ENCODE measurements at places on chromosomes 12 and 14. TPM values are rescaled to one million over a fixed set of nuclear protein-coding genes. Genes with fewer than 3 reads are reported as not detected.

GRCh38 chr14:22939684-22940083 lies 10.5 kb upstream of the PRMT5 start:
- H3K4me1 ChIP-seq: no peaks in the 10 kb centered on the region
- no peak overlapping the region for H3K4me3 ChIP-seq
- H3K27me3 ChIP-seq: no peaks in the 10 kb centered on the region
- no peak overlapping the region for H3K27ac ChIP-seq
- no peak for DNase-seq

DNA sequence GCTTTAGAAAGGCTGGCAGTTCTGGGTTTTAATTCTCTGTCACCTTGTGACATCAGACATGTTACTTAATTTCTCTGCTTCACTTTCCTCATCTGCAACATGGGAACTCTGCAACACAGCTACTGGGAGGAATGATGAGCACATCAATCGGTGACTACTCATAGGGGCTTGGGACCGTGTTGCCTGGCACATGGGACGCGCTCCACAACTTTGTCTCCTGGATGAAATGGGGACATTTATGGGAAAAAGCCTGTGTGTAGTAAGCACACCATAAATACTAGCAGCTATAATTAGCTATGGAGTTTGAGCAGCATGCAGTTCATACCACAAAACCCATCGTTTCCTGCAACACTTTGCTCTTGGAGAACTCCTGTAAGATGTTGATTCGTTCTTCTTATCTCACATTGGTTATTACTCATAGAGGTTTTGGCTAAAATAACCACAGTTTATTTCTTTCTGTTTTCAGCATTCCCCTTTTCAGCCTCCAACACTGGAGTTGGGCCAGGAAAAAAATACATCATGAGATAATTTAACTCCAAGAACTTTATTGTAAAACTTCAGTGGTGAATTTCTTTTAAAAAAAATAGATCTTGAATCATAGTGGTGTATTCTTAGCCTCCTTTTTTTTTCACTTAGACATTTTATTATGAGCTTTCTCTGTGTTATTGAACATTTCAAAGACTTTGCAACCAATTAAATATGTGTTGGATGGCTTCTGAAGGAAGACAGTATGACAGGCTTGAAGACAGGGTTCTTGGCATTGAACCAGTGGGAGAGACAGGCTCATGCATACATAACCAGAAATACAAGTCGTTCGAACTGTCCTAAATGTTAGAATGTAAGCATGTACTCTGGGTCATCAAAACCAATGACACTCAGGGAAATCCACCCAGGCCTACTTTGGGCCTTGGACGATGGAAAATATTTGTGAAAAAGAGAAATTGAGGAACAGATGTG lies 72.7 kb downstream of the RIN3 start:
- DNase-seq: peak; percentile 63
- no peaks in the 10 kb centered on the region for H3K36me3 ChIP-seq
- H3K4me1 ChIP-seq: peaks cover 90% of the 10 kb centered on the region
- H3K27ac ChIP-seq: peak overlapping the region; percentile 70
- H3K27me3 ChIP-seq: no peaks in the 10 kb centered on the region

GRCh38 chr12:61871485-61871810 lies 388.8 kb upstream of the USP15 start:
- peaks cover 10% of the 10 kb centered on the region for H3K4me1 ChIP-seq
- no peaks in the 10 kb centered on the region for H3K36me3 ChIP-seq
- no peaks in the 10 kb centered on the region for H3K27me3 ChIP-seq
- no peak overlapping the region for H3K4me3 ChIP-seq

DNA sequence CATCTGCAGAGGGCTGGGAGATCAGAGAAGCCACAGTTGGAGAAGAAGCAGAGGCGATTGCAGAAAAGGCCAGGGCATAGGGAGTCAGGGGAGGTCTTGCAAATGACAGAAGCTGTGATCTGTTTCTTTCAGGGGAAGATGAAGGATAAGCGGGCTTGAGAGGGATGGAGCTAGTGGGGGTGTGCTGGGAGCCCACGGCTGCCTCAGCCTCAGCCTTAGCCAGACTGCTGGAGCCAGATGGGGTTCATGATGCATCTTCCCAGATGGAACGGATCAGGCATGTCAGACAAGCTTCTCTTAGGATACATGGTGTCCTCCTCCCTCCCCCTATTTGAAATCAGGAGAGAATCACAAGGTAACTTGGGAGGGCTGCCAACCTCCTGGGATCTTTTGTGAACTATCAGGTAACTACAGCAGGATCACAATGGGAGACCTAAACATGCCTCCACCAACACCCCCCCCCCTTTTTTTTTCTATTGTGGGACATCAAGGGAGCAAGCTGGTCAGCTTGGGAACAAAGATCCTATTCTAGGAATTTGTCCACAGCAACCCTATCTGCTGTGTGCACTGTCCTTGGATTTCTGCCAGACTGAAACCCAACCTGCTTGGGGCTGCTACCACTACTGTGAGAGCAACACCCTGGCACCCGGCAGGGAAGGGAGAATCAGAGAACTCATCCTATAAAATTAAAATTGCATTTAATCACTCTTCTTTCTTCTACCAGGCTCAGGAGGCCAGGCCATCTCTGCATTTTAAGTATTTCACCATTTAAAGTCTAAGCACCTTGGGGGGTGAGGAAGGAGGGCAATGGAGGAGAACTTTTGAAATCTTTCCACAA lies 10.7 kb upstream of the ATP2A2 start:
- H3K36me3 ChIP-seq: no peaks in the 10 kb centered on the region
- no peak overlapping the region for H3K27ac ChIP-seq
- no peaks in the 10 kb centered on the region for H3K27me3 ChIP-seq
- no peak overlapping the region for H3K4me3 ChIP-seq

The KLRG1 gene
- 5.7 TPM for total RNA-seq

- H3K4me3 ChIP-seq: peak overlapping the region; percentile 81
- no peaks in the 10 kb centered on the region for H3K27me3 ChIP-seq
- peaks cover 40% of the 10 kb centered on the region for H3K4me1 ChIP-seq
- peak overlapping the region; percentile 85 for H3K27ac ChIP-seq
- peak; percentile 50 for DNase-seq
Observed at GRCh38 chr12:10363914-10364814, 25.7 kb downstream of the KLRK1 start.

The CLEC2A gene
- total RNA-seq: not detected

The LYSET gene
- 12.4 TPM for total RNA-seq

The IL26 gene
- not detected for total RNA-seq

DNA sequence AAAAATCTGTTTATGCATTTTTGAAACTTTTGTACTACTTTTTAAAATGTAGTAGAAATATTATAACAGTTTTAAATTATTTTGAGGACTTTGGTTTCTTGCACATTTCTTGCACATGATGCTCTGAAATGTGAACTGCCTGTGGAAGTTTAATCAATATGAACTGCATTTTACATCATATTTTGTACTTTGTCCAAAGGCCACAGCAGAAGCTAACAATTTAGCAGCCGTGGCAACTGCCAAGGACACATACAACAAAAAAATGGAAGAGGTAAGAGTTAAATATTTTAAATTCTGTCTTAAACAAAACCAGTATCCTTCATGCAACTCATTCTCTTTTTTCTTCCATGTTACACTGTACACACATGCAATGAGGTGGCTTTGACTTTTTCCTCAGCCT lies 45.1 kb downstream of the SAV1 start:
- H3K36me3 ChIP-seq: no peaks in the 10 kb centered on the region
- no peaks in the 10 kb centered on the region for H3K4me1 ChIP-seq
- no peak for DNase-seq
- H3K27ac ChIP-seq: no peak overlapping the region
- H3K27me3 ChIP-seq: no peaks in the 10 kb centered on the region

The KIF5A gene
- 1.0 TPM for total RNA-seq

The APOF gene
- not detected for total RNA-seq

- peaks cover 6% of the 10 kb centered on the region for H3K4me1 ChIP-seq
- peak; percentile 23 for DNase-seq
- H3K27ac ChIP-seq: peak overlapping the region; percentile 17
- no peaks in the 10 kb centered on the region for H3K36me3 ChIP-seq
Observed at GRCh38 chr12:54549774-54550451, 512 bp downstream of the PDE1B start.

DNA sequence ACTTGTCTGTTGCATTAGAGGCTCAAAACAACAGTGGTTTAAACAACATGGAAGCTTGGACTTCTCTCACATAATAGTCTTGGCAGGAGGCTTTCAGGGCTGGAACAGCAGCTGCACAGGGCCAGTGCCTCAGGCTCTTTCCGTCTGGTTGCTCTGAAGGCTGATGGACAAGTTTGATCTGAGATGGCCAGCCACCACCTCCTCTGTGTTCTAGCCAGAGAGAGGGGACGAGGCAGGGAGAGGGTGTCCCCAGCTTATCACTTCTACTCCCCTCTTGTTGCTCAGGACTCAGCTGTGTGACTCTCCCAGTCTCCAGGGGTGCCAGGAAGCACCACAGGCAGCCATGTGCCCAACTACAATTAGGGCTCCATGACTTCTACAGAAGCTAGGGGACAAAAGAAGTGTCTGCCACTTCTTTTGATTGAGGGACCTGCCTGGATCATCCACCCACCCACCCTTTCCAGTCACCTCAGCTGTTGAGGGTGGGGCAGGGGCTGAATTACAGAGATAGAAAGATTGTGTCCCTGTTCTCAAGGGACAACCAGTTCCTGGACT lies 46.6 kb downstream of the SMIM41 start:
- H3K4me3 ChIP-seq: no peak overlapping the region
- H3K36me3 ChIP-seq: no peaks in the 10 kb centered on the region
- no peak overlapping the region for H3K27ac ChIP-seq
- no peaks in the 10 kb centered on the region for H3K27me3 ChIP-seq

- no peaks in the 10 kb centered on the region for H3K27me3 ChIP-seq
- H3K4me1 ChIP-seq: no peaks in the 10 kb centered on the region
- no peaks in the 10 kb centered on the region for H3K36me3 ChIP-seq
- H3K4me3 ChIP-seq: no peak overlapping the region
Observed at GRCh38 chr14:65972346-65972870, 513.8 kb upstream of the CCDC196 start.

The GRIN2B gene
- total RNA-seq: not detected

The TSPAN19 gene
- total RNA-seq: not detected

The AGAP2 gene
- 60.4 TPM for total RNA-seq

- H3K27me3 ChIP-seq: no peaks in the 10 kb centered on the region
- no peak overlapping the region for H3K4me3 ChIP-seq
- no peaks in the 10 kb centered on the region for H3K4me1 ChIP-seq
- H3K36me3 ChIP-seq: no peaks in the 10 kb centered on the region
- H3K27ac ChIP-seq: no peak overlapping the region
- no peak for DNase-seq
Observed at GRCh38 chr12:109247831-109248654, 61.0 kb downstream of the FOXN4 start.

- H3K4me1 ChIP-seq: no peaks in the 10 kb centered on the region
- H3K27me3 ChIP-seq: no peaks in the 10 kb centered on the region
- no peak overlapping the region for H3K27ac ChIP-seq
- H3K36me3 ChIP-seq: no peaks in the 10 kb centered on the region
- no peak overlapping the region for H3K4me3 ChIP-seq
- DNase-seq: no peak
Observed at GRCh38 chr12:112327209-112327938, 54.9 kb downstream of the HECTD4 start.

The ARHGAP9 gene
- total RNA-seq: 329 TPM

- peak overlapping the region; percentile 94 for H3K27ac ChIP-seq
- no peak for DNase-seq
- peaks cover 11% of the 10 kb centered on the region for H3K36me3 ChIP-seq
- peak overlapping the region; percentile 88 for H3K4me3 ChIP-seq
- H3K4me1 ChIP-seq: peaks cover 8% of the 10 kb centered on the region
Observed at GRCh38 chr12:56267443-56268071, 815 bp downstream of the COQ10A start.

GRCh38 chr14:76902591-76902990 lies 76.4 kb downstream of the LRRC74A start:
- H3K27me3 ChIP-seq: no peaks in the 10 kb centered on the region
- H3K27ac ChIP-seq: no peak overlapping the region
- DNase-seq: no peak
- no peak overlapping the region for H3K4me3 ChIP-seq

The CAPS2 gene
- 3.6 TPM for total RNA-seq

The VTI1B gene
- 65.9 TPM for total RNA-seq

- H3K4me1 ChIP-seq: no peaks in the 10 kb centered on the region
- H3K27ac ChIP-seq: no peak overlapping the region
- peaks cover 12% of the 10 kb centered on the region for H3K27me3 ChIP-seq
- no peak overlapping the region for H3K4me3 ChIP-seq
- no peaks in the 10 kb centered on the region for H3K36me3 ChIP-seq
- no peak for DNase-seq
Observed at GRCh38 chr14:36513451-36514277, 6.4 kb downstream of the NKX2-1 start.

The TMEM253 gene
- total RNA-seq: 0.56 TPM

GRCh38 chr12:13163868-13164635 lies 32.5 kb upstream of the EMP1 start:
- H3K27me3 ChIP-seq: no peaks in the 10 kb centered on the region
- H3K27ac ChIP-seq: no peak overlapping the region
- H3K4me3 ChIP-seq: no peak overlapping the region
- no peaks in the 10 kb centered on the region for H3K36me3 ChIP-seq

DNA sequence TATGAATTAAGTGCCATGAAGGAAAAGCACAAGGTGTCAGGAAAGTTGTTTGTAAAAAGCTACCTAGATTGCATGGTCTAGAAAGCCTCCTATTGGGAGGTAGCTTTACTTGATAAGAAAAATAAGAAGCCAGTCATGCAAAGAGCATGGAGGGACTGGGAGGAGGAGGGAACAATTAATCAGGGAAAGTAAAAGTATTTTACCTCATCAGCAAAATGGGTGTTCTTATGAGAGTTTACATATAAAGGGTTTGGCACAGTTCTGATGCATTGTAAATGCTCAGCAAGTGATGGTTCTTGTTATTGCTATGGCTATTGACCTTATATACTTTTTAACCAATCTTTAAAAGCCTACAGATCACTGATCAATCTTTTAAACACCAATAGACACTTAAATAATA lies 17.0 kb upstream of the TSPAN8 start:
- no peaks in the 10 kb centered on the region for H3K27me3 ChIP-seq
- no peak overlapping the region for H3K27ac ChIP-seq

DNA sequence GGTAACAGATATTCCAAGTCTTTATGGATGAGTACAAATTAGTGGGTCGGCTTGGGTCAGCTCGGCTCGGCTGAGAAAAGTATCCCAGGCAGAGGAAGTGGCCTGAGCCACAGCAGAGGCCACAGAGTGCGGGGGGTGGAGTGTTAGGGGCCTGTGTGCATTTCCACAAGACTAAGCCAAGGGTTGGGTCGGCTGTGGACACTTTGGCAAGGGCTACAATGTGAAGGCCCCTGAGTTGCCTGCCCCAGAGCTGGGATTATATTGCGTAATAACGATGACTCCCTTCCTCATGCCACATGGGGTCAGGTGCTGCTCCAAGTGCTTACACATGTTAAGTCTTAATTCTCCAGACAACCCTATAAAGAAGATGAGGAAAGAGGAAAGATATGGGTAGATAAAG lies 11.4 kb downstream of the EVL start:
- peak overlapping the region; percentile 98 for H3K27ac ChIP-seq
- H3K36me3 ChIP-seq: peaks cover 16% of the 10 kb centered on the region
- H3K4me1 ChIP-seq: peaks cover 85% of the 10 kb centered on the region

The DNAH10 gene
- 0.10 TPM for total RNA-seq

- no peaks in the 10 kb centered on the region for H3K4me1 ChIP-seq
- no peak overlapping the region for H3K4me3 ChIP-seq
- H3K27me3 ChIP-seq: no peaks in the 10 kb centered on the region
Observed at GRCh38 chr12:65392491-65392890, 114.0 kb downstream of the MSRB3 start.

The KLHL33 gene
- 0.51 TPM for total RNA-seq

Measured in naive thymus-derived CD4-positive, alpha-beta T cell (primary cell).